ENCODE measurements at places on chromosomes 7 and 10. TPM values are rescaled to one million over a fixed set of nuclear protein-coding genes. Genes with fewer than 3 reads are reported as not detected.

The KAZALD1 gene
- not detected for total RNA-seq

DNA sequence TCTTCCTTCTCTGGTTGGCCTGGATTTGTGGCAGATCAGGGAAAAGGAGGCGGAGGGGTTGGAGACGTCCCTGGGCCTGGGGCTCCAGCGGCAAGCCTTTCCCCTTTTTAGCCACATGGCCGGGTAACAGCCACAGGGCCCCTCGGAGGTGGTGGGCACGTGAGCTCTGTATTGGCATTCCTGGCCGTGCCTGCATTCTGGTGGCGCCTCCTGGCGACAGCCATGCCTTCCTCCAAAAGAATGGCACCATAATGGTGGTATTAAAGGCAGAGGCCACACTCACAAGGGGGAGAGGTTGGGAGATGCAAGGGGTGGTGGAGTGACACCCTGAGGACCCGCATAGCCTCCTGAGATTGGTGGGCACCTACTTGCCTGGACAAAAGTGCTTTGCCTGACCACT, 3.0 kb upstream of the AQP1 start:
- DNase-seq: no peak

GRCh38 chr7:48049850-48050249, 14.5 kb downstream of the C7orf57 start:
- no peak for DNase-seq

DNA sequence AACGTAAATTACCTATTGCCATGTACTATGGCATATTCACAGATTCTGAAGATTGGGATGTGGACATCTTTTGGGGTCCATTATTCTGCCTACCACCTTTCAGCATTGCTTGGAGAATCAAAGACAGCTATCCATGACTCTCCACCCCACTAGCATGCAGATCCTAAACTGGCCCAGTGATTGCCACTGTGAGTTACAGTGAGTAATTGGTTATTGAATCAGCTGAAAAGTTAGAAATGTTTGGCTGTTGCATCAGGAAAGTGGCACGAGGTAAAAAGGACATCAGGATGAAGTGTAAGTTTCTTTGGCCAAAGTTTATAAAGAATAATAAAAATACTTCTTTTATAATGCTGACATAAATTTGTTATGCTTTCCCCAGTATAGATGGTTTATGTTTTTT, 148.2 kb upstream of the ETV1 start:
- no peak for DNase-seq

GRCh38 chr7:79281426-79281825, 172.0 kb downstream of the MAGI2 start:
- no peak for DNase-seq

GRCh38 chr10:72081210-72081609, 7.1 kb downstream of the SPOCK2 start:
- DNase-seq: no peak
